ENCODE measurements at places on chromosomes 1 and 21.
A peak's percentile ranks its signal among the peaks of the same experiment; 100 is the strongest.

DNA sequence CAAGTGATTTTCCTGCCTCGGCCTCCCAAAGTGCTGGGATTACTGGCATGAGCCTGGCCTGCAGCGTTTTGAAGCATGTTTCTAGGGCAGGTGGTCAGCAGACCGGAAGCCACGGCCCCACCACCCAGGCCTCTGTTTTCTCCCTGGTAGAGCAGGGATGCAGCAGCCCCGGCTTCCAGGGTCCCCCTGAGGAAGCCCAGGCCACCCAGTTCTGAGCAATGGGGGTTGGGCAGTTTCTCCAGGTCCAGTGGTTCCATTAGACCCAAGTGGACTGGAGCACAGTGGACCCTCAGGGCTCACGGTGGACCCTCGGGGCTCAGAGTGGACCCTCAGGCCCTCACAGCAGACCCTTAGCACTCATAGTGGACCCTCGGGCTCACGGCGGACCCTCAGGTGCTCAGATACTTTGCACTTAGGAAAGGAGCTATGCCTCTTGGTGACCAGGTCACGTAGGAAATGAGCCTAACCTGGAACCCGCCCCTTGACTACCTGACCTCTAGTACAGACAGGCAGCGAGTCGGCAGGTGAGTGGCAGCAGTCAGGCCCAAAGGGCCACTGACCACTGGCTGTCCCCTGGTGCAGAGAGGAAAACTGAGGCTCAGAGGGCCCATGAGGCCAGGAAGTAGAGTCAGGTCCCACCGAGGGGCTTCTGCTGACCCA lies 4.6 kb upstream of the FNDC10 start:
- no peak for DNase-seq

GRCh38 chr1:165734906-165735305 lies 33.8 kb downstream of the TMCO1 start:
- no peak for DNase-seq

DNA sequence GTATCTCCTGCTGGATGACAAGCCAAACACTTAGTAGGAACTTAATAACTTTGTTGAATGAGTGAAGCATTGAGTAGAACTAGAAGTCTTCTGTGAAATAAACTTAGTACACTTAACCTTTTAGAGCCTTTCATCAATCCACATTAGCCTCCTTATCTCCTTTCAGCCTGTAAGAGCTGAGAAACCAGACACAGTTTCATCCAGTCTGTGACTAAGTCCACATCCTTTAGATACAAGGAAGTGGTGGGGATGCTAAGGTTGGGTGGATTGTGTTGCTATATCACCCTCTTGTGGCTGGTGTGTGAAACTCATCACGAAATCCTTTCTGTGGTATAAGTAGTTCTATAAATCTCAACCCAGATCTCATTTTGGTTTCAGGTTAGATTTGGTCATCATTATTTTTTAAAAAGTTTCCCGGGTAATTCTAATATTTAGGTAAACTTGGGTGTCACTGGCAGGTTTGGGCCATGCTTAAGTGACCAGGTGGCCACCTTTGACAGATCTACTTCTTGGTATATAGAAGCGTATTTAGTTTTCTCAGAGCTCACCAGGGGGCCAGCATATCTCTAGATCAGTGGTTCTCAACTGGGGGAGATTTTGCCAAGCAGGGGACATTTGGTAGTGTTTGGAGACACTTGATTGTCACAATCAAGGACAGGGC lies 27.8 kb upstream of the CD84 start:
- DNase-seq: peak; percentile 20

DNA sequence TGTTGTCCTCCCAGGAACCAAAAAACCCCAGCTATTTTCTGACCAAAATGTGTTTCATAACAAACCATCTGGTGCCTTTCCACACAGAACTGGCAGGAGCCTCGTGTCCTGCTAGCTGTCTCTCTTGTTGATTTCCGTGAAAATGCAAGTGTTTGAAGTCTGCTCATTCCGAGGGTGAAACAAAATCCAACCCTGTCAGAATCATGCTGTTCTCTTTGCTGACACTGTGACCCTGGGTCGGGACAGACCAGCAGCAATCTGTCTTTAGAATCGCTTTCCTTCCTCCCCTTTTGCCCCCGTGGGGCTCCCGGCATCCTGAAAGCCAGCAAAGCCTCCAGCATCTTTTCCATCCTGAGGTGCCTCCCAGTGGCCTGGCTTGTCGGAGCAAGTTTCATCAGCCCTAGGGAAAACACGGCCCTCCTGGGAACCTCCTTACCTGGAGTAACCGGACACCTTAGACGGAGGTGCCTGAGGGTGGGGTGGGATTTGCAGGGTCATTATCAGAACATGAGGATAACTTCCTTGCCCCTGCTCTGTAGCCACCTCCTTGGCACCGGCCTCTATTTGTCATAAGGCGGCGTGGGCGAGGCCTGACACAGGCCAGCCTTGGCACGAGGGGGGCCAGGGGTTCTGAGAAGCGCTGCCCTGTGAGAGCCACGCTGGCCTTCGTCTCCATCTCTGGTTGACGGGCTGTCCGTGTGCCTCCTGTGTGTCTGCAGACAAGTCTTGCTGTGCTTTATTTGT lies 24.9 kb downstream of the LDLRAP1 start:
- DNase-seq: no peak

GRCh38 chr1:235999259-235999925 lies 65.5 kb downstream of the NID1 start:
- DNase-seq: peak; percentile 67

DNA sequence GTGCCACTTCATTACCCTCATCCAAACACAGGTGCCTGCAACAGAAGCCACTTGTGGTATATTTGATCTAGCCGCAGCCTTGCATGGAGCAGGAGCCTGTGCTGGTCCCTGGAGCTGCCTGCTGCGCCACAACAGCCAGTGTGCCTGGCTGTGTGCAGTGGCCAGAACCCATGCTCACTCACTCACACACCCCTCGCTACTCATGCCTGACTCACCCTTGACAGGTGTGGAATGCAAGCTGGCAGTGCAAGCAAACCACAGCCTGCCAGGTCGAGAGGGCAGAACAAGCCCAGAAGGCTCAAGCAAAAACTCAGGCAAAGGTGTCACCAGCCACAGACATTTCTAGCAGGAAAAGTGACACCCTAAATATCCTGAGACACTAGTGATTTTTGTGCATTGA lies 1510.9 kb downstream of the KCNT2 start:
- DNase-seq: no peak

Data from HS-27A (cell line).